ENCODE measurements at places on chromosomes 12 and 14.

DNA sequence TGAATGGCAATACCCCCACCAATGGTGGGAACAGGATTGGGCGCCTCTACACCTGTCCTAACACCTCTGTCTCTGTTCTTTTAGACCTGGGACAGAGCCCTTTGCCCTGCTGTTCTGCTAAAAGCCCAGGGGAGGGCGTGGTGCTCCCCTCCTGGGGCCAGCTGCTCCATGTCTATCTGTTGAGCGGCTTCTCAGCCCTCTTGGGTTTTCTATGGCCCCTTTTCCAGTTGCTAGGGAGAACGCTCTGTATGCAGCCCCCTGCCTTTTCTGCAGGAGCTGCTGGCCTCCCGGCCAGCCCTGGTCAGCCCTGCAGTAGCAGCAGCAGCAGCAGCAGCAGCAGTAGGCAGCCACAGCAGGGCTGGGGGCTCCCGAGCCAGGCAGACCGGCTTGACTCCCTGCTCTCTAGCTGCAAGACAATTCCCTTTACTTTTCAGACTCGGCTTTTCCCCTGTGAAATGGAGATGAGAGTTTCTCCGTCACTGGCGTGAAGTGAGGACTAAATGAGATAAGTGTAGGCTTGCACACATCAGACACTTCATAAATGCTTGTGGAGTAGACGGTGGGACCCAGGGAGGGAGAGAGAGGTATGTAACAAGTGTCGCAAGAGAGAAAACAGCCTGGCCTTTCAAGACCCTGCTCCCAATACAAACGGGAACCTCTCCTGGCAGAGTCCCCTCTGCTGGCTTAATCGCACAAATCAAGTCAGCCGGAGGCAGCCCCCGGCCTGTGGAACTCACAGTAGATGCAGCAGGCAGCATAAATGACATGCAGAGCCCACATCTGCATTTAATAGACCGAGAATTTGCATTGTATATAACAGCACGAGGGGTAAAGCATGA, 1.0 kb downstream of the RTL1 start:
- DNase-seq, result no peak

DNA sequence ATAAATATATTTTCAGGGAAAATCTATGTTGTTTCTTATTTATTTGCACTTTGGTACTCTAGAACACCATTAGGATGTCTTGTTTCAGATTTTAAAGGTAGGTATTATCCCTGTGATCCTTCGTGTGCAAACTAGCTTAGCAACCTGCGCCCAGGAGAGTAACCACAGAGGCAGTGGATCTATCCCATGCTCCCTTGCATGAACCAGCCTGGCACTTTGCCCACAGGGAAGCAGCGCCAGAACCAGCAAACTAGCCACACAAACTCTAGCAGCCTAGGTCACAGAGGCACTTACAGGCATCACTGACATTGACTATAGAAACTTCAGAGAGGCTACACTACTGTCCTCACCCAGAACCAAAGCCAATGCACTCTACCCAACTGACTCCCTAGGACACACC, 76.1 kb downstream of the TSHR start:
- DNase-seq, result no peak

GRCh38 chr12:128825835-128826234, 2.1 kb upstream of the SLC15A4 start:
- DNase-seq, result no peak

GRCh38 chr12:112852127-112852526, 54.6 kb upstream of the OAS1 start:
- DNase-seq, result no peak

- DNase-seq, result no peak
Measured at GRCh38 chr14:29705801-29706200, 221.8 kb downstream of the PRKD1 start.

GRCh38 chr14:42719391-42719790, 1112.7 kb downstream of the LRFN5 start:
- no peak for DNase-seq

DNA sequence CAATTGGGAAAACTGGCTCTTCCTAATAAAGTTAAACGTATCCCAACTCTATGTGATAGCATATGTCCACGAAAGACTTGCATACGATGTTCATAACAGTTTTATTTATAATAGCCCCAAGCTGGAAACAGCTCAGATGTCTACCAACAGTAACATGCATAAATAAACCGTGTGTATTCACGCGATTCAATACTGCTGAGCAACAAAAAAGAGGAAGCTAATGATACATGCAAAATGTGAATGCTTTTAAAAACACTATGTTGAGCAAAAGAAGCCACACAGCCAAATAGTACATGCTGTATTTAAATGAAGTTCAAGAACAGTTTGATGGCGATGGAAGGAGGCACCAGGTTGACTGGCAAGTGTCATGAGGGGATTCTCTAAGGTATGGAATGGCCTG, 55.7 kb downstream of the TRIM9 start:
- DNase-seq, result peak; percentile 5

DNA sequence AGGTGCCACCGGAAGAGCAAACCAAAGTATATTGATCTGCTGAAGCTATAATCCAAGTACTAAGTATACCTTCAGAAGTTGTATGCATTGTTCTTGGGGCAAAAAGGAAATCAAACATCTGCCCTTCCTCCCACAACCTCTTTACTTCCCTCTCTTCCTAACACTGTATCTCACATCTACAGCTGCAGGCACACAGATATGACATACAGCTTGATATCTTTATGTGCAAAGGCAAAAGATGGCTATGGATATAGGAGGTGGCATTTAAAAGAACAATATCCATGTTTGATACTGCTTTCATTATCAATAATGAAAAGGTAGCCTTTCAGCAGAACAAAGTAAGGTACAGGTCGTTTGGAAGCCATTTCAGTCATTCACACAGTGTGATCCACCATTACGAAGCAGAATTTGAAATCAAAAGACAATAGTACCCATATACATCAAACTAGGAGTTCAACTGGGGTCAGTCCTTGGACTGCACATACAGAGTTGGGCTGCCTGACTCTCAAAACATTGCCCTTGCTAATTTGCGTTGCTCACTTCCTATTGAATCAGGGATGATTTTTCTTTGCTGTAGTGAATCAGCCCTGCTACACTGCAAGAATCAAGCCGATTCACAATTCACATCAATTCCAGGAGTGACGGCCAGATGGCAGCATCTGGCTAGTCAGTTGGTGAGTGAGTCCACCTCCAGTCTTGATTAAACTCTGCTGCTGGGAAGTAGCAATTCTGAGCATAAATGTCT, 8.9 kb downstream of the ANG start:
- peak; percentile 90 for DNase-seq

GRCh38 chr14:94615823-94616570, 3.8 kb downstream of the SERPINA3 start:
- no peak for DNase-seq

GRCh38 chr14:24310646-24311604, at the start of gene LTB4R:
Gene LTB4R (plus strand): TSS chr14:24311502. CDS start chr14:24315652, 4,150 bp downstream.
- no peak for DNase-seq

DNA sequence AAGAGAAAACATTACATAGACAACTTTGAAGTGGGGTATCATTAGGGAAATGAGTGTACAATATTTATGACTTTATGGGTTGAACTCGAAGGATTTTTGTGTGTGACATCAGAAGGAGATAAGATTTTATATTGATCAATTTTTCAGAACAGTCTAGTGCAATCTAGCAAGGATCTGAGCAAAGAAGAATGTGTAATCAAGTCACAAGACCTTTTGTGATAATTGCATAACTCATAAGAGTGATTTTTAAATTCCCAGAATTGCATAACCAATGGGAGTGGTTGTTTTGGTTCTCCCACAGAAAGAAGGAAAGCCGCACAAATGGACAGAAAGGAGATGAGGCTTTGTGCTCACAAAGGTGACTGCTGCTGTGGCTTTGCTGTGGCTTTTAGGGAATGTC, 441.8 kb upstream of the FLRT2 start:
- no peak for DNase-seq

DNA sequence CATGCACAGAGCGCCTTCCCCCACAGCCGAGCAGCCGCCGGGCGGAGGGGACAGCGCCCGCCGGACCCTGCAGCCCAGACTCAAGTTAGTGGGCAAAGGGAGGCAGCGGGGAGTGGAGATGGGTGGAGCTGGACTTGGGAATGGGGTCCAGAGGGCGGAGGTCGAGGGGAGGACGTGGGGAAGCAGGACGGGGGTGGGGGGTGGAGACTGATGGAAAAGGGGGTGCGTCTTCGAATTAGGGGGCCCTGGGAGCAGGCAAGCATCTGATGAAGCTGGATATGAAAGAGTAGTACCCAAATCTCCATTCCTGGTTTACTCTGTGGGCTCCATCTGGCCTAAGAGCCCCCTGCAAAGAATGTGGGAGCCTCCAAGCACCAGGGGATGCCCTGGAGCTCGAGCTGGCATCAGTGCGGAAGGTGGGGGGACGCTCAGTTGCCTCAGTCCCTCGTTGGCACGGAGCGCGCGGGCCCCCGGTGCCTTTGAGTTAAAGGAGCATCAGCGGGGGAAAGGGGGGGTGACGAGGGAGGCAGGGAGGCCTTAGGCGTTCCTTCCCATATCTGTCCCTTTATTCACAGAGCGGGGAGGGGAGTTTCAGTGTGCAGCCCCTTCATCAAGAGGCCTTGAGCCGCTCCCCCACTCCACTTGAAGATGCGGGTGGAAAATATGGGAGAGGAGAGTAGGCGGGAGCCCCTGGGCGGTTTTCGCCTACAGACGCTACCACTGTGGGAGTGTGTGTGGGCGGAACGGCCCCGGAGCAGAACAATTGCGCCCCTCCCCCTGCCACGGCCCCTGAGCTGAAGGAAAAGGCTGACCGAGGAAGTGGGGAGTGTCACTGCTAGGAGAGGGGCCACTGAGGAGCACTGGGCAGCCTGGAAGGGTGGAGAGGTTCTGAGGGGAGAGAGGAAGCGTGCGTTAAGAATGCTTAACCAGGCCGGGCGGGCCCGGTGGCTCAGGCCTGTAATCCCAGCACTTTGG, 644 bp downstream of the NAB2 start:
- DNase-seq, result peak; percentile 80

GRCh38 chr14:90060965-90061684, 669 bp upstream of the KCNK13 start:
- no peak for DNase-seq

DNA sequence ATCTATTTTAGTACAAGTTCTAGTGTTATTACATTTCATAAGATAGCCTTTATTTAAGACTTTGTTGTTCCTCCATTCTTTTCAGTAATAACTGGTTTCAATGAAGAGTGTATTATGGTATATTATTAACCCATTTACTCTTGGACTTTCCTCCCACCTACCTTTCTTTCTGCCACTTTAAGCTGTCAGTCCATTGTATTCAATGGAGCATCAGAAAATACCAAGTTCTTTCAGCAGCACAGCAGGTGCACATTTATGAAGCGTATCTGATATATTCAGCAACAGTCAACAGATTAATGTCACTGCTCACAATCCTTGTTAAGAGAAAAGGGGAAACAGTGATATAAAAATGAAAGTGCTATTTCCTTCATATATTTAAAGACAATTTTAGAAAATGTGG, 660.9 kb downstream of the C12orf50 start:
- DNase-seq, result no peak

DNA sequence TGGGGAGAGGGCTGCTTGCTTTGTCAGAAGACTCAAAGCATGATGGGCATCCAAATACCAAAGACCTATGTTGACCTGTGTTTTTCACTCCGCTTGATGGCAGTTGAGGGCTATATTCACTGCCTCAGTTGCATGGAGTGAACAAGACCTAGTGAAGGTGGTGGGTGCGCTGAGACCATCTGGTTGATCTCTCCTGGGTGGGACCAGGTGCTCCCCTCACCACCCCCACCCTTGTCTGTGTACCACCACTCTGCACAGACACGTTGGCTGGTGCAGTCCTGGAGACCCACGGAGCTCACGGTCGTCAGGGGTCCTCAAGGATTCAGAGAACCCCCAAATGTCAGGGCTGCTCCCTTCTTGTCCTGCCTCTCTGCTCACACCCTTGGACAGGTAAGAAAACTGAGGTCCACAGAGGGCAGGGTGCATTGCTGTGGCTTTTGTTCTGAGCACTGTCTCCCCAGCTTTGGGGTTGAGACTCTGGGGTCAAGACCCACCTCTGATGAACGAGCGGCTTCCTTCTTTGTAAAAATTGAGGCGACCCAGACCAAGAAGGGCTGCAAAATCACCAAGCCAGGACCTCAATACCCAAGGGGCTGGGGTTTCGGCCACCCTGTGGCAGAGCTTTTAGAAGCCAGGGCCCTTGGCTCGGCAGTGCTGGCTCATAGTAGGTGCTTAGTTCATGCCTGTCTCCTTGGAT, 166.3 kb upstream of the RTL1 start:
- no peak for DNase-seq

DNA sequence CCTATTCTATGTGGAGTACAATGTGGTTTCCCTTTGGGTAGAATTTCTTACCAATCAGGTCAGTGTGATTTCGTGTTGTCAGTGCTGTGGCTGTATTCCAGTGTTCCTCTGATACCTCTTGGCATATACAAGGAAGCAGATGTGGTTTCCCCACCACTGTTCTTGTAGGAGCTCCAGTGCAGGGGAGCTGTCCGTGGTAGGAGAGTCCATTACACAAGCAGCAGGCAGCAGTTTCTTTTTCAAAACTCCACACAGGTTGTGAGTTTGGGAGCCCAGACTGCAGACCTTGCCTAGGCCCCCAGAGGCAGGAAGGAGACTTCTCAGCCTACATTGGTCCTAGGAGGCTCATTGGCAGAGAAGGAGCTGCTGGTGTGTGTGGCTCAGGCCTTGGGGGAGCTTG, 452.8 kb downstream of the AACS start:
- no peak for DNase-seq

DNA sequence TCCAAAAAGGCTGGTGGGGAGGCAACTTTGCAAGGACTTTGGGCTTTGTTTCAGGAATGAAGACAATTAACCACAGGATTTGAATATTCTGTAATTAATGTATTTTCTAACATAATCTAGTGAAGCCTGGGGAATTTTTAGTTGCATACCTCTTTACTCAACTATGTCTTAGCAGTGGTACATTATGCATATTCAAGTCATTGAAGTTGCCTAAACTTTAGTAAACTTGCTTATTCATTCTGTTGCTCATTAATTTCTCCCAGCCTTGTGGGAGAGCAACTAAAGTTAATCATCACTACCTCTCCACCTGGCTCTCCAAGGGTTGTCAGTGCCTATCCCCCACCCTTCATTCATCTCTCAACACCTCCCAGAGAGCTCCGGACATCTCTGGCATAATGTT, 54.2 kb downstream of the IFNG-AS1 start:
- no peak for DNase-seq

DNA sequence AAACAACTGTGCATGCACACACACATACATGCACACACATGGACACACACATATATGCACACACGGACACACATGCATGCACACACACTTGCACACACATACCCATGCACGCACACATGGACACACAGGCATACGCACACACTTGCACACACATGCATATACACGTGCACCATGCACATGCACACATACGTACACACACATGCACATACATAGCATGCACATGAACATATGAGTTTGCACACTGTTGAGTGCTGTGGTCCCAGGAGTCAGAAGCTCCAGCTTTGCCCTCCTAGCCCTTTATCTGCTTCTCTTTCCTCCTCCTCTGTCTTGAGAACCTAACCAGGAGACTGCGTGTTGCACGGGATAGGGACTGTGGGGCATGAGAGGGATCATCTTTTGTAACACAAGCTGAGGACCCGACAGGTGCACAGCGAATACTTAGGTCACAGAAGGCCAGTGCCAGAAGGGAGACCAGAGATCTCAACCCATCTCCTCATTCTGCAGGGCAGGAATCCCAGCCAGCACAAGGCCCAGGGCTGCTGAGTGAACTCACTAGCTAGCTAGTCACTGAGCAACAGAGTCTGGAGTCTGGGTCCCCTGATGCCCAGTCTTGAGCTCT, 3.5 kb upstream of the LRTM2 start:
- no peak for DNase-seq

GRCh38 chr14:61463664-61464285, 142.4 kb downstream of the PRKCH start:
- no peak for DNase-seq

- no peak for DNase-seq
Measured at GRCh38 chr12:73414926-73415325, 1122.7 kb upstream of the ATXN7L3B start.

GRCh38 chr12:1542599-1542998, 51.8 kb downstream of the FBXL14 start:
- DNase-seq, result peak; percentile 13
